NCI-H1417 (cell line): ENCODE measurements at places on chromosomes 3 and 15.

- no peak for DNase-seq
Measured at GRCh38 chr3:155963570-155963969, 93.1 kb downstream of the GMPS start.

DNA sequence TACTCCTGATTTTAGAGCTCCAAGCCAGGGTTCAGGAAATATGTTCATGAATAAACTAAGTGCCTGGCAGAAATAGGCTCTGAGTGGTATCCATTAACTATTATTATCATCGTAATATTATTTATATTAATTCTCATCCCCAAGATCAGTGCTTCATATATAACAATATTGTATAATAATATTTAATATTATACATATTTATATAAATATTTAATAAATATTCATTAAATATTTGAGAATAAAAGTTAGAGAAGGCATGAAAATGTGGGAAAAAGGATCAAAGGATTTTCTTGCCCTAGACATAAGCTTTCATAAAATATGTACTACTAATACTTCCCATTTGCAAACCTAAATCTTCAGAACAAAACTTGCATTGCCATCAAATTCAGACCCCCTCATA, 196.5 kb downstream of the ZMAT3 start:
- no peak for DNase-seq

DNA sequence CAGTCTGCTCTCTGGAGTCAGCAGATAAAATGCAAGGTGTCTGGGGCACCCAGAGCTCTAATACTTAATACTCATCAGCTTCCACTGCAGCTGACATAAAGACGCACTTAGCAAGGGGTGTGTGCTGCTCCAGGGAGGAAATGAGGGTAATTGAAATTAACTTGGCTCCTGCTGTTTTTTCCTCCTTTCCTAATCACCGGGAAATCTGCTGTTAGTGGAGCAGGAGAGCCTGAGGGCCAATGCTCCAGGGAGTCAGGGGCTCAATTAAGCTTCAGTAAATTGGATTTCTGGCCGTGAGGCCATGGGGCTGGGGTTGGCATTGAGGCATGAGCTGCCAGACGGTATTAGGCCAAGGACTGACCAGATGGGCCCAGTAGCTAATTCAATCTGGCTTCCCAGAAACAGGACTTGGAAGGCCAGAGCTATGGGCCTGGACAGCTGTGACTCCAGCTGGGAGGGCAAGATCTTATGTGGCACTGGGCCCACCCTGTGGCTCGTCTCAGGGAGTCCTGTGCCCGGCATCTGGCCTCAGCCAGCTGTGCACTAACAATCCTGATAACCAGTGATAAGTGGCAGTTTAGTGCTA, 30.7 kb upstream of the CHRNB4 start:
- DNase-seq, result no peak

GRCh38 chr3:157618075-157618760, 115.0 kb upstream of the VEPH1 start:
- peak; percentile 52 for DNase-seq

GRCh38 chr3:184259878-184260723, 1.3 kb downstream of the CAMK2N2 start:
- DNase-seq, result peak; percentile 77

DNA sequence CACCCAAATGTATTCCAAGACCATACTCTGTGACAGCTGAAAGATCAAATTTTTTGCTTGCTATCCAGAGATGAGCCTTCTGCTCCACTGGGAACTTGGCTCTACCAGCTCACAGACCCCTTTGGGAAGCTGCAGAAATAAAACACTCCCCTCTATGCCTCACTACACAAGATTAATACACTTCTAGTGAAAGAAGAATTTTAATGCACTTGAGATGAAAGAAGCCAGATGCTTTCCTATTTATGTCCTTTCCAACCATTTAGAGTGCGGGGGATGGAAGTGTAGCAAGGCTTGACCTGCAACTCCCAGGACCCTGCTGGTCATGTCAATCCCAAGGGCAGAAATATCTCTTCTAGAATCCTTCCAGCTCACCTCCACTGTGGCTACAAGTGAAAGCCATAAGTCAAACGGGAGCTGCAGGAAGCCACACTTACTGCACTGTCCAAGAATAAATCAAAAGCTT, 34.7 kb downstream of the ANXA2 start:
- no peak for DNase-seq

DNA sequence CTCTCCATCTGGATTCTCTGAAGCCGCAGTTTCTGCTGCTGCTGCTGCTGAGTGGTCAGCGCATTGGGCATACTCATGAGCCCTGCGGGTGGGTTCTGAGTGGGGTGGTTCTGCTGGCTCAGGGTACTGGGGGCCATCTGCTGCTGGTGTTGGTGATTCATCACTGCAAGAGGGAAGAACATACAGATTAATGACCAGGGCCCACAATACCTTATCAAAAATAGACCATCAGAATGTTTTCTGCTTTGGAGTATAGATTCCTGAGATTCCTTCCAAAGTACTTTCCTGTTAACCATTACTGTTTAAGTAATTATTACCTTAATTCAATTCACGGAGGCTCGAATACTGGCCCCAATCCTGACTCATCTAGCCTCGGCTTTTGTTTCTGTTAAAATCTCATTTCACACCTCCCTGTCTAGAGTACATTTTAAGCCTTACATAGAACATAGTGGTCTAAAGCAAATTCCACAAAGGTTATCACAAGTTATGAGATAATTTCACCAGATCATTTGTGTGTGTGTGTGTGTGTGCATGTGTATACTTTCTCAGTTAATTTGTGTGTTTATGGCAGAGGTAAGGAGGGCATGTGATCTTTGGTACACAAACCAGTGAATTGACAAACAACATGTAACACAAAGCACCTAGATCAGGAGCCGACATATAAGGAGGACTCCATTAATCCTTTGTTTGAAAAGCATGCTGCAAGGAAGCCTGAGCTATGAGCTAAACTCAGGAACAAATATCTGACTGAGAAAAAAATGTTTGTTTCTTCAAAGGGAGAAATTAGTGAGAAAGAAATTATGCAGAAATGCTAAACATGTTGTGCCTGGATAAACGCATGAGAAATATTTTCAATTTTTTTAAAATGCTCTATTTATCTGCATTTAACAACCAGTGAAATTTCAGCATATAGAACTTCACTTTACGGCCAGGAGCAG, 68.1 kb downstream of the TM4SF4 start:
- DNase-seq, result no peak

DNA sequence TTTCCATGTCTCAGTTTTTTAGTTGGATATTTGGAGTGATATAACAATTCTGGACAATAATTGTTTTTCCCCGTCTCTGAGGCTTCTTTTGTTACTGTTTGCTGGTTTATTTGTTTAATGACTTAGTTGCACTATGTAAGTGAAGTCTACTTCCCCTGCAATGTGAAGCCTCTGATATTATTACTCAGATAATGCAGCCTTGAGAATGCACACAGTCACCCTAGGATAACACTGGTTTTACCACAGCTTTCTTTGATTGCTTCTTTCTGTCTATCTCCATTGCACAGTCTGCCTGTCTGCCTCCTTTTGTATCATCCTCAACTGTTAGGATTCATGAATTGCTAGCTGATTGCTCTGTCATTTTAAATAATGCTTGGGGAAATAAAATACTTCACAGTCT, 208.7 kb upstream of the ROBO1 start:
- DNase-seq, result no peak

DNA sequence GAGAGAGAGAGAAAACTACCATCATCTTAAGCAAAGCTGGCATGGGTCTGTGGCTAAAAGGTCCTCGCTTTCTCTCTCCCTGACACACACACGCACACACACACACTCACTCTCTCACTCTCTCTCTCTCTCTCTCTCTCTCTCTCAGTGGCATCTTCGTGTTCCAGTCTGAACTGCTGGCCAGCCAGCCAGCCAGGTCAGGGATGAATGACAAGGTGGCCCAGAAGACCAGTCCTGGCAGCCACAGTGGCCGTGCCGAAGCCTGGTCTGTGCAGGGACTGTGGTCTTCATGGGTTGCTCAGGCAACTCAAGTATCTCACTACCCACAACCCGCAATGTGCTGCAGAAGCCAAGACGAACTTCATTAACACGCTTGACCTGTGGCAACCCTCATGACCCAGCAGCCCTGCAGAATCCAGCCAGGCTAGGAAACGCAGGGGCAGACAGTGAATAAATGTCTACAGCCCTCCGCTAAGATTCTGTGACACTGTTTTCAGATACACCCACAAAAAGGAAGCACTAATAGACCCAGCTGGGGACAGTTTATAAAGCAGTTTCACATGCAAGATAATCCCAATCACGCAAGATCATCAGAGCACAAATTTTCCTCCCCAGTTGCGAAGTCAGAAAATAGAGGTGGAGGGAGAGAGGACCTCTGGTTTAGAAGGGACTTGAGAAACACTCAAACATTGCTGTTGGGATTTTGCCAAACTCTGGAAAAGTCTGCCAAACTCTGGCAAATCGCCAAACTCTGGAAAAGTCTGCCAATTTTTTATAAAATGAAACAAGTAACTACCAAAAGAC, 66.4 kb downstream of the XXYLT1 start:
- DNase-seq, result no peak

- DNase-seq, result no peak
Measured at GRCh38 chr3:47443611-47443995, 32.1 kb downstream of the SCAP start.

DNA sequence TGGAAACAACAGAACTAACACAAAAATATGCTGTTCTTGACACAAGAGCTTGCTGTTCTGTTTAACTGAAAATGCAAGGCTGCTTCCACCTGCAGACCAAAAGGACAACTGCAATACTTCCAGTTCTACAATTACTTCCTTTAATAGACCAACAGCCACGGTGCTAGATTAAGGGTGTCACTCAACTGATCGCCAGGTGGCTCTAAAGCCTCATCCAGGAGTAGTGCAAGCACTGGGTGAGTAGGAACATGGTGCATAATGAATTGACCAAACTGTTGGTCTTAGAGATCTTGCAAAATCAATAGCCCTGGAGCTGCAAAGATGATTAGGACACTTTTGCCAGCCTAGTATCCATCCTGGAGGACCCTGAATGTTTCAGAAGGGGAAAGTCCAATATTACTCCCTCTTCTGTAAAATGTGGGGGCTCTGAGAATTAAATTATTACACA, 3.6 kb upstream of the CLDN16 start:
- peak; percentile 12 for DNase-seq

DNA sequence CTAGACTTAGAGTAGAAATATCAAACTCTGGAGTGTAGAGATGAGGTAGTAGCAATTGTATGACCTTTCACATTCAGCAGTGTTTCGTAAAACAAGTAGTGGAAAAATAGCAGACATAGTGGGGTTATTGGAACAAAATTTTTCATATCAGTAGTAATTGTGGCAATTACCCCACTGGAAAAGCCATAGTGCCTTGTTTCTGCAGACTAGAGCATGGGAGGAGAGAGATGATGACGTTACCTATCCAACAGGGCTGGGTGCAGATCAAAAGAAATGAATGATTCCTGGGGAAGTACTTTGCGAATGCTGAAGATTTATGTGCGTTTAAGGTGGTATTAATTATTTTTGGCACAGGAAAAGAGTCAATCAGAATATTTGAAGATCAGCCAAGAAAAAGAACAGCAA, 147.0 kb upstream of the LRRFIP2 start:
- DNase-seq, result no peak

DNA sequence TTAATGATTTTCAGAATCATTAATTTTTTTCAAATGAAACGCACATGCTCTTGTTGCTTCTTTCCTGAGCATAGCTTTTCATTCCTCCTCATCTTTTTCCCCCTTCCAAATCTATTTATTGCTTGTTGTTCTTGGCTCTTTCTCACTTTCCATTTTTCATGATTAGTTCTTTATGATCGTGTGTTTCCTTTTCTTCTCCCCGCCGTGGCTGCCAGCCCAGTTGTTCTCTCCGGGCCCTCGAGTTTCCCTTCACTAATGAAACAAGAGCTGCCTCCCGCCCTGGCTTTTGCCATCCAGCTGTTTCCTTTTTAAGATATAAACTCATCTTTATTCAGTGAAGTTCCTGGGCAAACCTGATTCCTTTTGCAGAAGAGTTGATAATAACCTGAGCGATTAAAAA, 170.2 kb upstream of the NR2F2 start:
- no peak for DNase-seq

DNA sequence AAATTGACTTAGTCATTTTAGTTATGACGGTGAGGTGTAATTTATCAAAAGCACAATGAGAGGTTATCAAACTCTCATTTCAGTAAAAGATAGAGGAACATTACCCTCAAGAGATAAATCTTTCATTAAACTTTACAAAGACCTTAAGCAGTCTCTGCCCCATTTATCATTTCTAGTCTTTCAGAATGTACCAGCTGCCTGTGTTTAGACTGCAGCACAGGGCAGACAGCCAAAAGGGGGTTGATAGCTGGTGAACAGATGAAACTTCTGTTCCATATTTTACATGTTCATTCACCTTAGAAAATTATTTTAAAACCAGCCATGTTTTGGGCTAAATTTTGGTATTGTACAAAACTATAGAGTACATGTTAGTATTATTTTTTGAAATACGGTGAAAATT, 514.6 kb upstream of the CNTN3 start:
- no peak for DNase-seq

GRCh38 chr3:18738393-18739098, 313.4 kb upstream of the SATB1 start:
- DNase-seq, result no peak

GRCh38 chr3:197238842-197239241, 59.6 kb downstream of the DLG1 start:
- DNase-seq, result no peak

DNA sequence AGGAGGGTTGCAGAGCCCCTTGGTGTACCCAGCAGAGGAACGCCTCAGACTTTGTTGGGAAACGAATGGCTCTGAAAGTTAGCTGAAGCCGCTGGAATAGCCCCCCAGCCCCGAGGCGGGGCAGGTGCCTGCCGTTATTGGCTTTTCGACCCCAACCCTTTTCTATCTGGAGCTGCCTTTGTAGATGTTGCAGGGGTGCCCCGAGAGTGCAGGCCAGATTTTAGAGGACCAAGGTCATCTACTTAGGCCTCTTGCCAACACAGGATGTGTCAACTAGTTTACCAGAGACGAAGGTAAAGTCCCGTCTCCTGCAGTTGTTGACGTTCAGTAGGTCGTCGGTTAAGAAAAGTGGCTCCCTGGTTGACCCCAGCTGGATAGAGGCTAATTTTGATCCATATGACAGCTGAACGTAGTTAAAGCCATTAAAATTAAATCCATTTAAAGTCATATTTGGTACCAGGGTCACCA, 579 bp upstream of the UBE3A start:
- no peak for DNase-seq

- DNase-seq, result no peak
Measured at GRCh38 chr3:63364495-63364894, 86.4 kb downstream of the SYNPR start.

DNA sequence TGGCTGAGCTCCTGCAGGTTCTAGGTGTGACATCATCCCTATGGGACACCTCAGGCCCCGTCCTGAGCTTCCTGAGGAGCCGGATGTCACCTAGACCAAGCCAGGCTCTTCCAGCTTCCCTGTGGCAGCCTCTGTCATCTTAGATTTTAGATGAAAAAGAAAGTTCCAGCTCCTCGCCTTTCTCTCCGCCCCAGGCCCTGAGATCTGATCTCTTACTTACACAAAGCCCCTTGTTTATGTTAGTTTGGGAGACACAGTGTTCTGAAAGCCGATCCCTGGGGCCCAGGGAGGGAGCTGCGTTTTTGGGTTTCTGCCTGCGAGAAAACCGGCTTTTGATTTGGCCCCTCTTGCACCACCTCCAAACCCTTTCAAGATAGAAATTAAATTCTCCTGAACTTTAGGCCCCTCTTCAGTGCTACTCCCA, 40.2 kb upstream of the FAM107A start:
- DNase-seq, result no peak

GRCh38 chr3:181458857-181459256, 252.9 kb upstream of the SOX2 start:
- no peak for DNase-seq
